ENCODE measurements at places on chromosomes 16 and 17.

DNA sequence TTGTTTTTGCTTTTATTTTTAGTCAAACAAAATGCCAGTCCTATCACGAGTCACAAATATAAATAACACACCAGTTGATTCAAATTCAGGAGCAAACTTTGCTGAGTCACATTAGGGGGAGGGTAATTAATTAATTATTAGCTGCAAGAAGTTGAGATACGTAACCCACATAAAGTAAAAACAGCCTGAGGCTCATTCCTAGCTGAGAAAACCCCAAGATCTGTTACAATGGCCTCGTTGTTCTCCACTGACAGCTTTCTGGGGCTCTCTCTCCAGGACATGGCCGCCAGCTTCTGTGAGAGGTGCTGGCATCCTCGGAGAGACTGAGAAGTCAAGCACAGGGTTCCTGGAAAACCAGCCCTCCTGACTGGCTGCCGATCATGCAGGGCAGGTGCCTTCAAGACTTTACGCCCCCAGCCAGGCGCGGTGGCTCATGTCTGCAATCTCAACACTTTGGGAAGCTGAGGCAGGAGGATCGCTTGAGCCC is 11.1 kb downstream of the RAB40B start:
- no peak for ATAC-seq

GRCh38 chr17:72137161-72137560 is 16.3 kb downstream of the SOX9 start:
- ATAC-seq, result no peak

DNA sequence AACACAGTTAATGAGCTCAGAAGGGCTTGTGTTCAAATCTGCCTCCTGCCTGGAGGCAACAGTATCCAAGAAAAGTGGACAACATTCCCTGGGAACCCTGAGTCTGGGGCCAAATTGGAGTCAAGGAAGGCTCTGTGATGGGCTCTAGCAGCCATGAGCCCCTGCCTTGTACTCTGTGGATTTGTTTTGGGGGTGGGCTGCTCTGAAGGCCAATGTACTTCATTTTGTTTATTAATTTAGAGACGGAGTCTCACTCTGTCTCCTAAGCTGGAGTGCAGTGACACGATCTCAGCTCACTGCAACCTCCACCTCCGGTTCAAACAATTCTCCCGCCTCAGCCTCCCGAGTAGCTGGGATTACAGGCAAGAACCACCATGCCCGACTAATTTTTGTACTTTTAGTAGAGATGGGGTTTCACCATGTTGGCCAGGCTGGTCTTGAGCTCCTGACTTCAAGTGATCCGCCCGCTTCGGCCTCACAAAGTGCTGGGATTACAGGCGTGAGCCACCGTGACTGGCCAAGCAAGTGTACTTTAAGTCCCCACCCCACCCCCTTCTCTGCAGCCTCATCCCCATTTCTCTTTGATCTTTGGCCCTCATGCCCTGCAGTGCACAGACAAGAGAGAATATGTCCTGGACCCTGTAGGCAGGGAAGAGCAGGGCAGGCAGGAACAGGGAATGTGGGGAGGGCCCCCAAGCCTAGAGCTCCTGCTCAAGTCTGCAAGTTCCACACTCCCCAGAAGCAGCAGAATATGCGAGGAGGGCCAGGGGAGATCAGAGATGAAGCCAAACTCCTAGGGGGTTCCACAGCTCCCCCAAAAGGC is 2.7 kb upstream of the GIP start:
- peak; percentile 9 for ATAC-seq

DNA sequence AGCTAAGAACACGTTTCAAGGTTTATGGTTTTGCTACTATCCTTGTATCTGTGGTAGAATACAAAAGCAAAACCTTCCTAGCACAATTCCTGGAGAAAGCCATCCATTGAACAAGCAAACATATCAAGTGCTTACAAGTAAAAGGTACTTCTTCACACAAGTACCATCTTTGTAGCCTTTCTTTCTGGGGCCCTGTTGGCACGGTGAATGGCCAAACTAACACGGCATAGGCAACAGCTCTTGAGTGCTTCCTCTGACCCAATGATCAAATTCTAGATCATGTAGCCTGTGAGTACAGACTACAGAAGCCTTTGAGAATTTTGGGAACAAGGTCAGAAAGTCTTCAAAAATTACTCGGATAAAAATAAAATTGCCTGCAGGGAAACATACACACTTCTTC is 57.9 kb downstream of the ANKFY1 start:
- ATAC-seq, result no peak

GRCh38 chr16:57727610-57728009 is 8.0 kb upstream of the KATNB1 start:
- no peak for ATAC-seq

- ATAC-seq, result no peak
Measured at GRCh38 chr17:75338335-75338734, 49.1 kb upstream of the SLC25A19 start.

DNA sequence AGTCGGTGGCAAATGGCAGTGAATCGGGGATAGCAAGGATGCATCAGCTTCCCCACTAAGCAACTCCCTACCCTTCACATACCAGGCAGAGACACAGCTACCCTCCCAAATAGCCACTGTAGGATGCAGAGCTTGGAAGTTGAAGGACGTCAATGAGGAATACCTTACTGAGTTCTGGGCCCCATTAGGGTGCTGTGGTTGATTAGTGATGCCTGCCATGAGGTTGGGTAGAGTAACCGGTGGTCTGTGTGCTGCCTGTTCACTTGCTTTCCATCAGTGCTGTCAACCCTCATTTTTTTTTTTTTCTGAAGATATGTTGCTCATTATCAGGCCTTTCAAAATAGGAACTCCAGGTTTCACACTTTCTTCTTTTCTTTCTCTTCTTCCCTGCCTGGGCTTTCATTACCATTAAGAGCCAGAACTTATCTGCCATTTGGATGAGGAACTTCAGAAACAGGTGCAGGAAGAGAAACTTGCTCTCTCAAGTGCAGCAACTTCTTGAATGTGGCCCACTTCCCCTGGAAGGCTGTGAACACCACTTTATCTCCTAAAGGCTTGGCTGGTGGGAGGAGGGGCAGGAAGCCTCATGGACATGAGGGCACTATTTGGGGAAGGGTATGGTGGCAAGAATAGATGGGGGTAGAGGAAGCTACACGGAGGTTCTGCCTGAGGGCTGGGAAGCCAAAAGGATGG is 183.5 kb downstream of the NTN1 start:
- no peak for ATAC-seq

DNA sequence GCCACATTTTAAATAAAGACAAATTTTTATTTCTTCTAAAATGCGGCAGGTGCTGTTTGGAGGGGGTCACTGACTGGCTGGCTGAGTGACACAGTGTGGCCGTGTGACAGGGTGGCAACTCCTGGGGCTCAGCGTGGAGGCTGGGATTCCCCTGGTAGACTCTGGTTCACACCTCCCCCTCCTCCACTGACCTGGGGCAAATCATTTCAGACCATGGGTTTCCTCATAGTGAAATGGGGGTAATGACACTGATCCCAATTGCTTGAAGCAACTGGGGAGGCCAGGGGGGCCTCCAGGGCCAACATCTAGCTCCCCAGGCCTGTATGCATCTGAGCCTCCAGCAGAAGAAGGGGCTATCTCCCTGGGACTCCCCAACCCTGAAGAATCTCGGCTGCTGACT is 6.6 kb downstream of the HSD11B2 start:
- ATAC-seq, result no peak

GRCh38 chr17:21495281-21495680 is 119.1 kb downstream of the KCNJ12 start:
- no peak for ATAC-seq

GRCh38 chr17:79849953-79850352 is 10.7 kb upstream of the CBX4 start:
- ATAC-seq, result no peak

DNA sequence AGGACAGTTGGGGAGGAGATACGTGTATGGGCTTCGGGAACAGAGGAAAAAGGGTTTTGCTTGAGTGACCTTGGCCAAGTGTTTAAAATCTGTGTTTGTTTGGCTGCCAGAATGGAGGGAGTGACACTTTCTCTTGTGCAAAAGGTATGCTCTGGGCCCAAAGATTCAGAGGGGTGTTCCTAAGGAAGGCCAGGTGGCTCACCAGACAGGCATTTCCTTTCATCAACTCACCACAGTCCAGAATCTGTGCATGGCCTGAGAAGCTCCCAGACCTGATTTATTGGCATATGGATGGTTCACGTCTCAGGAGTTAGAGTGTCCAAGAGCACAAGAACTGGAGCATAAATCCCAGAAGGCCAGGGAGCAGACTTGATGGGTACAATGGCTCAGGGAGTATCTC is 53.4 kb upstream of the NLK start:
- ATAC-seq, result no peak

DNA sequence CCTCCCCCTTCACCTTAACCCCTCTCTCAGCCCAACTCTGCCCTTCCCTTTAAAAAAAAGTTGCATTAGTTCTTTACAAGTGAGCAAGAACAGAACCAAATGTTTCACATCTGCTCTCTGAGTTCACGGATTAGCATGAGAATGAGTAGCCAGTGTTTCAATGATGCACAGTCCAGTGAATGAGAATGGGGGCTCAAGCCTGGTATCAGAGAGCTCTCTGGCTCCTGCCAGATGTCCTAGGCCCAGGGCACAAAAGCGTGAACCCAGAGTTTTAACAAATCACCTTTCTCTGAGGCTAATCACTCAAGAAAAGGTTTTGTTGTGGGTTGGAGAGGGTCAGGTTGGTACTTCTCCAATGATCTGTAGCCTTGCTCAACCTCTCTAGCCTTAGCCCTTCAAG is 41.5 kb upstream of the HS3ST3A1 start:
- ATAC-seq, result no peak

Data from SK-N-SH treated with all-trans-retinoic acid at 6 μM for 48 hours (cell line).